Cortex of kidney (tissue), 1 donor: ENCODE measurements at places on chromosomes 3 and 15.

- DNase-seq = no peak
Measured at GRCh38 chr3:129348734-129349133, 70.1 kb downstream of the HMCES start.

DNA sequence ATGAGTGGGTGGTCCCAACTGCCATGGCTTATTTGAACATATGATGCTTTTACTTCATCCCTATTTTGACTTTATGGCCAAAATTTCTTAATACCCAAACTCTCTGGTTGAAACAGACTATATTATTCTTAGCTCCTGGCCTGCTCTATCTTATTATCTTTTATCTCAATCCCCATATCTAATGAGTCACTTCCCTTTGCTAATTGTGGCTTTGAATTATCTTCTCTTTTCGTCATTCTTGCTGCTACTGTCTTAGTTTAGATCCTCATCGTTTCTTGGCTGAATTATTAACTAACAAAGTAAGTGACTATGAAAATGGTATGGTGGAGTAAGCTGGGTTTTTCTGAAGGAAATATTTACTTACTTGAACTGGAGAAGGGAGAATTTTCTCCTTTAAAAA is 28.2 kb upstream of the DNAJC19 start:
- no peak for DNase-seq

GRCh38 chr15:75065467-75065850 is 42.1 kb downstream of the PPCDC start:
- no peak for DNase-seq

GRCh38 chr3:119352863-119353527 is 58.8 kb downstream of the ARHGAP31 start:
- DNase-seq = no peak

- no peak for DNase-seq
Measured at GRCh38 chr3:69748503-69748902, 9.2 kb downstream of the MITF start.
